ENCODE measurements at places on chromosomes 7 and 10. TPM values are rescaled to one million over a fixed set of nuclear protein-coding genes. Genes with fewer than 3 reads are reported as not detected.

Gene CRHR2
- total RNA-seq = not detected

Gene OR2A1
- total RNA-seq = 0.17 TPM

Gene SPDYE8
- total RNA-seq = not detected

Gene OLAH
- 2.6 TPM for total RNA-seq

- H3K36me3 ChIP-seq = no peaks in the 10 kb centered on the region
- DNase-seq = no peak
- H3K4me3 ChIP-seq = no peak overlapping the region
- peaks cover 11% of the 10 kb centered on the region for H3K4me1 ChIP-seq
- no peak overlapping the region for H3K27ac ChIP-seq
- H3K27me3 ChIP-seq = no peaks in the 10 kb centered on the region
These were observed 222.9 kb upstream of the SH2B2 start for GRCh38 chr7:102063690-102064180.

- no peak overlapping the region for H3K4me3 ChIP-seq
- H3K36me3 ChIP-seq = no peaks in the 10 kb centered on the region
- no peaks in the 10 kb centered on the region for H3K27me3 ChIP-seq
These were observed 20.0 kb downstream of the CUBN start for GRCh38 chr10:17109475-17110207.

DNA sequence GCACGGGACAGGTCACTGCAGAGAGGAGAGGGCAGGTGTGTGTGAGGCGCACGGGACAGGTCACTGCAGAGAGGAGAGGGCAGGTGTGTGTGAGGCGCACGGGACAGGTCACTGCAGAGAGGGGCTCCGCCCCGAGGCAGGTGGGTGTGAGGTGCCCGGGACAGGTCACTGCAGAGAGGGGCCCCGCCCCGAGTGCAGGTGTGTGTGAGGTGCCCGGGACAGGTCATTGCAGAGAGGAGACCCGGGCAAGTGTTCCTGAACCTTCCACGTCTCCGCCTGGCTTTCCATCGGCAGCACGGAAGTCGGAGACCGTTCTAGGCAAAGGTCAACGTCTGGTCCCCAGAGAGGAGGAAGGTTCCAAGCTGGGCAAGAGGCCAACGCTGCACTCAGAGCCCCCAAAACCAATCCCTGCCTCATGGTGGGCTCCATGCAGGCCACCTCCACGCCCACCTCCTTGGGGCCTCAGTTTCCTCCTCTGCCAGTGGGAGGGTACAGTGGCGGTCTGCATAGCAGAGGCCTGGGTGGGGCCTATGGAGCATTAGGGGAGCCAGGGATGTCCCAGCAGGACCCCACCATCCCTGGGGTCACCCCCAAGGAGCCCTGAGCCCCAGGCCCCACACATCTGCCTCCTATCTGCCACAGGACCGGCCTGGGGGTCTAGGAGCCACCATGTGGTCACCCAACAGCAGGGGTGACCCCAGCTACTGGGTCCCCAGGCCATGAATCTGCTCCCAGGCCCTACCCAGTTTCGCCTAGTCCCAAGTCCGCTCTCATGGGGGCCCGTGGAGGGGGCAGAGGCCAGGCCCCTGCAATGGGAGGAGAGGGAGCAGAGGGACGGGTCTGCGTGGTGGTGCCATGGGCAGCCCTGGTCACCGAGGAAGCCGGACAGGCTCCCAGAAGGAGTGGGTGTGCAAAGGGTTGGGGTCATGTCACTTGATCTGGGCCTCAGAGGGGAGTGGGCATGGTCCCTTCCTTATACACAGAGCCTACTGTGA lies 57.0 kb downstream of the STK32C start:
- no peaks in the 10 kb centered on the region for H3K36me3 ChIP-seq
- H3K27ac ChIP-seq = no peak overlapping the region
- DNase-seq = no peak
- H3K27me3 ChIP-seq = no peaks in the 10 kb centered on the region

DNA sequence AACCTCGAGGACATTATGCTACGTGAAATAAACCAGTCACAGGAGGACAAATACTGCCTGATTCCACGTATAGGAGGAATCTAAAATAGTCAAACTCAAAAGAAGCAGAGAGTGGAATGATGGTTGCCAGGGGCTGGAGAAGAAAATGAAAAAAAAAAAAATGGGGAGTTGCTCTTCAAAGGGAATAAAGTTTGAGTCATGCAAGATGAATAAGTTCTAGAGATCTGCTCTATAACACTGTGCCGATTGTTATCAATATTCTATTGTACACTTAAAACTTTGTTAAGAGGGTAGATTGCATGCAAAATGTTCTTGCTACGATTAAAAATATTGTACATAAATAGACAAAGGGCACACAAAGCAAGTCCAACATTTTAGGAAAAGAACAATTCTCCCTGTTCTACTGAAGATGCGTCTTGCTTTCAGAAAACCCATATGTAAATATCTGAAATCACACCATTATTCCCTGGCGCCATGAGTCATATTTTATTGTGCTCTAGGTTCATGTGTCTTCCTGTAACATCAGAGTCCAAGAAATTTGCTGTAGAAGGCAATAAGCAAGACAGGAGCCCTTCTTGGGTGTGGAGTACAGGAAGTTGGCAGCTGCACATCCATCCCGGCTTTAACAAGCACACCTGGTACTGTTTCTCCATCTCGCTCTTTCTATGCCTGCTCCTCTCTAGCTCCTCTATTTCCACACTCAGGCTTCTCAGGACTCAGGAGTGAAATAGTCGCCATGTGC lies 145.9 kb downstream of the GFRA1 start:
- H3K27me3 ChIP-seq = no peaks in the 10 kb centered on the region
- peak; percentile 89 for DNase-seq
- H3K36me3 ChIP-seq = no peaks in the 10 kb centered on the region
- H3K4me3 ChIP-seq = no peak overlapping the region

DNA sequence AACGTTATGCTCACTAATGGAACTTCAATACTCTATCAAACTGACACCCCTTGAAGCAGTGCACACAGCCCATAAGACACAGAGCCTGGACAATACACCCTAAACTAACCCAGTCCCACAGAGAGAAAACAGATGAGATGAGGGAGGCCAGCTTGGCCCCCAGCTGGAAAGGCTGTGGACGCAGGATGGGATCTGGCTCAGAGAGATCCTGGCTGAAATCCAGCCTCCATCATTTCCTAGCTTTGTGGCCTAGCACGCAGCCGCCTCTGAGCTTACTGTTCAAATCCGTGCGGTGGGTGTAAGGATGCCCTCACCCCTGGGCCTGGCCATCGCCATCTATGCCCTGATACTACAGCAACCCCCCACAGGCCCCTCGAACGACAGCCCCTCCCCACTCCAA lies 32.7 kb downstream of the SNX8 start:
- peaks cover 3% of the 10 kb centered on the region for H3K36me3 ChIP-seq
- no peaks in the 10 kb centered on the region for H3K27me3 ChIP-seq
- H3K4me3 ChIP-seq = no peak overlapping the region

GRCh38 chr10:14016011-14016536 lies 314.6 kb downstream of the FRMD4A start:
- H3K4me3 ChIP-seq = no peak overlapping the region
- no peak for DNase-seq
- H3K27me3 ChIP-seq = no peaks in the 10 kb centered on the region

GRCh38 chr7:28296571-28297483 lies 115.5 kb upstream of the CREB5 start:
- no peak overlapping the region for H3K27ac ChIP-seq
- H3K27me3 ChIP-seq = no peaks in the 10 kb centered on the region
- DNase-seq = no peak
- no peaks in the 10 kb centered on the region for H3K4me1 ChIP-seq
- no peaks in the 10 kb centered on the region for H3K36me3 ChIP-seq

DNA sequence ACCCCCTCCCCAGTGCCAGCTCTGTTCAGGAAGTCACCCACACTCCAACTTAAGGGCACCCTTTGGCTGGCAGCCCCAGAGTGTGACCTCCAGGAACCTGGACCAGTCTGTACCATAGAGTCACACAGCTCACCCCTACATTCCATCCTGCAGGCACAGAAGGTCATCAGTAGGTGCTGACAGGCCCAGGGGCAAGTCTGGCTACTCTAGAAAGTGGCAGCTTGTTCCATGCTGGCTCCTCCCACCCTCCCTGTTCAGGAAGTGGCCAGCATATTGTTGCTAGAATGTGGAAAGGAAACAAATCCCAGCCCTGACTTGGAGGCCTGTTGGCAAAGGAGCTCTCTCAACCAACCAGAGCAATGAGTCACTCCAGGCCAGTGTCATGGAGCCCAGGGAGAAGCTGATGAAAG lies 3.2 kb upstream of the NCOA4 start:
- no peaks in the 10 kb centered on the region for H3K27me3 ChIP-seq
- H3K4me3 ChIP-seq = no peak overlapping the region
- no peak overlapping the region for H3K27ac ChIP-seq
- no peak for DNase-seq
- H3K4me1 ChIP-seq = peaks cover 18% of the 10 kb centered on the region

DNA sequence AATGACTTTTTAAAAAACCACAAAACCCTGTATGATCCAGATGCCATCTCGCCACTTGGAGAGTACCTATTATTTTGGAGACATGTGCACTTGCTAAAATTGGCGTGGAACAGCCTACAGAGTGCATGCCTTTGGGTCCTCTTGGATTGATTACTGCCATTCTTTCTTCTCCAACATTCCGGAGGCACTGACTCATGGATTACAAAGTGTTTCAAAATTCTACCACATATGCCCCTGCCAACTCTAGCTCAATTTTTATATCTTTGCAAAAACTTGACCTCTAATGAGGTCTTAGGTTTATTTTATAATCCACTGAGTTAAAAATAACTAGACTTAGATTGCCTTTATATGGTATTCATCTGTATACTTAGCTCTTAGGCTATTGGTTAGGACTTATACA lies 55.8 kb upstream of the KIF5B start:
- DNase-seq = no peak
- H3K27ac ChIP-seq = no peak overlapping the region
- no peaks in the 10 kb centered on the region for H3K36me3 ChIP-seq
- no peak overlapping the region for H3K4me3 ChIP-seq

- no peaks in the 10 kb centered on the region for H3K36me3 ChIP-seq
- H3K27me3 ChIP-seq = no peaks in the 10 kb centered on the region
- no peak for DNase-seq
- H3K4me3 ChIP-seq = no peak overlapping the region
These were observed 328.4 kb upstream of the SMIM30 start for GRCh38 chr7:113446791-113447190.

DNA sequence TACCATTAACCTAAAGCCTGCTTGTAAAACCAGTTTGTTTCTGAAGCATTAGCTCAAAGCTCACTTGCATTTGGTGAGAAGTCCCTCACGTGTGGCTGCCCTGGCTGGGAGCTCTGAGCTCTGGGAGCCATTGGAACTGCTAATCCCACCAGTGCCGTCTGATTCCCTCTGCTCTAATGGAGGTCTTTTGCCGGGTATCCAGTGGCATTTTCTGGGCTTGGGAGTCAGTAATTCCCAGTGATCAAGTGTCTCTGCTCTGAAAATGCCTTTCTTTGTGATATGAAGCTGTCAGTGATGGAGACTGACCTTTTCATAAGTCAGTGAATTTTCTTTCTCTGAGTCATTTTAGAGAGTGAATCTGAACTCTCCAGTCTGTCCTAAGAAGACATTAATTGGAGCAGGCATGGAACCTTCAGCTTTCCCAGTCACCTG lies 36.9 kb upstream of the FAM20C start:
- peaks cover 28% of the 10 kb centered on the region for H3K4me1 ChIP-seq
- H3K27me3 ChIP-seq = no peaks in the 10 kb centered on the region
- DNase-seq = no peak
- H3K27ac ChIP-seq = no peak overlapping the region

DNA sequence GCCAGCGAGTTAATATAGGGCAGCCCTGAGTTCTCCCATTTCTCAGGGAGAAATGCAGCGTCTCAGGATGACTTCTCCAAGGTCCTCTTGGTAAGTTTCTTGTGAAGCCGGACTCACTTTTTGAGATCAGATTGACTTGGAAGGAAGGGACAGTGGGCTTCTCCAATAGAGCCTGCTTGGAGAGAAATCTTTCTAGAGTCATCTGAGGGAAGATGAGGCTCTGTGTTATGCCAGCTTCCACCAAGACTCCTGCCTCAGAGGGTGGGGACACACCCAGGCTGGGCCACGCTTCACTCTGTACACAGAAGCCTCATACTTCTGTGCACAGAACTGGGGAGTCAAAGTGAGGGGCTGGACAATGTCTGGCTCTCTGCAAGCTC lies 5.6 kb downstream of the C10orf105 start:
- peaks cover 60% of the 10 kb centered on the region for H3K4me1 ChIP-seq
- no peaks in the 10 kb centered on the region for H3K27me3 ChIP-seq
- DNase-seq = no peak

All from esophagus muscularis mucosa (tissue), 4 donors.